ENCODE measurements at places on chromosomes 6 and 20.
A peak's percentile ranks its signal among the peaks of the same experiment; 100 is the strongest.

- peak; percentile 68 for DNase-seq
These were observed 243.2 kb upstream of the TENT5A start for GRCh38 chr6:81995548-81996289.

DNA sequence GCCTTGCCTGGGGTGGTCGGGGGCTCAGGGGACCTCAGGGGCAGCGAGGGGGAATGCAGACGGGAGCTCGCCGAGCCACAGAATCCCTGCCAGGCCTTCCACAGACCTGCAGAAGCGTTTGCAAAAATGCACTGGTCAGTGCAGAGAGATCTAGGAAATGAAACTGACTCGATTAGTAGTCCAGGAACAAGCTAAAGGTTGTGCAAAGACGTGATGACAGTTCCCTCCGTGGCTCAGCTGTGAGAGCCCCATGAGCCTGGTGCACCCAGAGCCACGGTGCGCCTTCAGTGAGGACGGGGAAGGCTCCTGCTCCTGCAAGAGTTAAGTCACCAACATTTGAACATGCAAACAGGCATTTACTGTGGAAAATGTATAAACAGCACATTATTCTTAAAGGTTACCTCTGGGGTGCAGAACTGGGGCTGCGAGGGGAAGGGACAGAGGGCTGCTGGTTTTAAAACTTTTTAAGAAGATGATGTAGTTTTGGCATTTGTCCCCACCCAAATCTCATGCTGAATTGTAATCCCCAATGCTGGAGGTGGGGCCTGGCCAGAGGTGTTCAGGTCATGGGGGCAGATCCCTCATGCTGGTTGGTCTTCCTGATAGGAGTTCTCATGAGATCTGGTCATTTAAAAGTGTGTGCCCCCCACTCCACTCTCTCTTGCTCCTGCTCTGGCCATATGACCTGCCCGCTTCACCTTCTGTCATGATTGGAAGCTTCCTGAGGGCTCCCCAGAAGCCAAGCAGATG is 147.3 kb downstream of the DLL1 start:
- no peak for DNase-seq

GRCh38 chr6:109687271-109687761 is 3.7 kb downstream of the AK9 start:
- DNase-seq: peak; percentile 87

- no peak for DNase-seq
These were observed 246.5 kb downstream of the ERMARD start for GRCh38 chr6:169997930-169998218.

- no peak for DNase-seq
These were observed 116.2 kb upstream of the MMS22L start for GRCh38 chr6:97399208-97399607.

GRCh38 chr6:36382976-36383375 is 4.5 kb downstream of the ETV7 start:
- no peak for DNase-seq

GRCh38 chr6:112061605-112062004 is 7.7 kb downstream of the CCN6 start:
- DNase-seq: no peak

GRCh38 chr20:3727401-3728021 is 5.0 kb upstream of the HSPA12B start:
- peak; percentile 37 for DNase-seq

DNA sequence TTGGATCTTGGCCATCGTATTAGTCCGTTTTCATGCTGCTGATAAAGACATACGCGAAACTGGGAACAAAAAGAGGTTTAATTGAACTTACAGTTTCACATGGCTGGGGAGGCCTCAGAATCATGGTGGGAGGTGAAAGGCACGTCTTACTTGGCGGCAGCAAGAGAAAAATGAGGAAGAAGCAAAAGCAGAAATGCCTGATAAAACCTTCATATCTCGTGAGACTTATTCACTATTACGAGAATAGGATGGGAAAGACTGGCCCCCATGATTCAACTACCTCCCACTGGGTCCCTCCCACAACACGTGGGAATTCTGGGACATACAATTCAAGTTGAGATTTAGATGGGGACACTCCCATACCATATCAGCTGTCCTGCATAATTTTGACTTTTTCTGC is 20.1 kb upstream of the REPS1 start:
- DNase-seq: no peak

GRCh38 chr6:128117916-128118315 is 217.1 kb upstream of the THEMIS start:
- no peak for DNase-seq

DNA sequence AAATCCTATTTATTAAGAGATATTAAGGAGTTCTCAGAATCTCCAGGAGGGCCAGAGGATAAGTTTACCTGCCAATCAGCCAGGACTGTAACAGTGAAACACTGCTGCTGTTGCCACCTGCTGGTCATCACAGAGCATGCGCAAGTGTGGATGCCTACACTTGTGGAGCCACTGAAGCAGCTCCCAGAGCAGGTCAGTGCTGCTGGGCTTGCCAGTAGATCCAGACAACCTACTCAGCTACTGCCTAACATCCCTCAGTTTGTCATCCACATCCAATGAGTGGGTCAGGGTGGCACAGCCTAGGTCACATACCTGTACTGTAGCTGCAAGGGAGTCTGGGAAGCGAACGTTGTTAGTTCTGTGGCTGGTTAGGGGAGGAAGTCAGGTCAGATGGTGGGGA is 18.3 kb upstream of the NHSL1 start:
- peak; percentile 45 for DNase-seq

DNA sequence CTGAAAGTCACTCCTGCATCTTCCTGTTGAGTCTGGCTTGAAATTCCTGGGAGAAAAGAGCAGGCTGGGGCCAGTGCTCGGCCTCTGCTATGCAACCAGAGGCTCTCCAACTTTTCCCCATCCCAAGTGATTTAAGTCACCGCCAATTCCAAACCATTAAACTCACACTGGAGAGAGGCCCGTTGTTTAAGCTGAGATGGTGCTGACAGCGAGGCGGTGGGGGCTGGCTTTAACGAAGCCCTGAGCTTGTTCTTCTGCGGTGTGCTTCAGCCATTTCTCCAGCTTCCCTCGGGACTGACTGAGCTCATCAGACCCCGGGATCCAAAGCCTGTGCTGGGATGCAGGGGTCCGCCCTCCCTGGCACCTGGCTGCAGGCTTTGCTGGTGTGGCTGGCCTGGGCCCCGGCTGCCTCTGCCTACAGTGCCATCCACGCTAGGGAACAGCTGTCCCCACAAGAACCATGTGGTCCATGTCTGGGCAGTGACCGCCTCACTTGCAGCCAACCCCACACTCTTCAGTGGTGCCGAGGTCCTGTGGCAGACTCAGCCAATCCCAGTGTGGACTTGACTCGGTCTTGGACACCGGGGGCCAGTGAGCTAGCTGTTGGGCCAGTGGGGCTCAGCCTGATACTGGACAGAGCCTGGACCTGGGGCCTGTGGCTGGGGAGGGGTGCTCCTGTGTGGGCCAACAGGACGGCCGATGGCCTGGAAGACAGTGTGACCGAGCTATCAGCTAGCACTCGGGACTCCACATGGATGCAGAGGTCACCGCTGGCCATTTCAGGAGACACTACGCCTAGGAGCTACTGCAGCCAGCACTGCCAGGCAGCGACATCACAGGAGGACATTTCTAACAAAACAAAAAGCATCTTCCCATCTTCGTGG is 21.2 kb downstream of the RAMACL start:
- peak; percentile 43 for DNase-seq

DNA sequence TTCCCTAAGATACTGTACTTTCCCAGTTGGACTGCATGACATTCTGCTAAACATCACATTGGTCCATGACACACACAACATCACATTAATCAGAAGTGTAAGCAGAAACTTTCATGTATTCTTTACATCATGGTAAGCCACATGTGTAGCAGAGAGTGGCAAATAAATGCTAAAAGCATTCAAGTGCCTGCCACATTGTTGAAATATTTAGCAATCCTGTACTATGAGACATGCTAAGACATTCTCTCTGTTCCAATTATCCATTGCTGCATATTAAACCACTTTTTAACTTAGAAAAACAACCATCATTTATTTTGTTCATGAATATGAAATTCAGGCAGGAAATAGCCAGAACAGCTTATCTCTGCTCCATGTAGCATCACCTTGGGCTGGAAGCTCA is 207.7 kb upstream of the GJE1 start:
- DNase-seq: peak; percentile 40

DNA sequence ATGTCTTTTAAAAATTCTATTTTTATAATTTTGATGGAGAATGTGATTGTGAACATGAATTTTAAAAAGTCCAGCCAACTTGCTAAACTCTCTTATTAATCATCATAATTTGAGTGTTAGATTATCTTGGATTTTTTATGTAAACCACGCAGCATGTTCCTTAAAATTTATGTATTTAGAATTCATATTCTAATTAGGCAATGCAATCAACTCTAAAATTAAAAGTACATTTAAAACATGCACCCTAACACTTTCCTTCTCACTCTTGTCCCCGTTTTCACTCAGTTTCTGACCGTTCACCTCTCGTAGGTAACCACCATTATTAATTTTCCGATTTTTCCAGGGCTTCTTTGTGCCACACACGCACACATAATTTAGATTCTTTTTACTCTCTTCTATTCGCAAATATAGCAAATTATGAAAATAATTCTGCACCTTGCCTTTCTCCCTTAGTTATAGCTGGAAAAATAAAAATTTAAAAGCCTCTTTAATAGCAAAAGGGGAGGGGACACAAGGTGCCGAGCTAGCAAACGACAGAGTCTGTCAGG is 329 bp upstream of the ZKSCAN3 start:
- no peak for DNase-seq
